Muscle of leg (tissue), 16 donors: ENCODE measurements at places on chromosomes 4 and X. TPM values are rescaled to one million over a fixed set of nuclear protein-coding genes. Genes with fewer than 3 reads are reported as not detected.
A peak's percentile ranks its signal among the peaks of the same experiment; 100 is the strongest.

DNA sequence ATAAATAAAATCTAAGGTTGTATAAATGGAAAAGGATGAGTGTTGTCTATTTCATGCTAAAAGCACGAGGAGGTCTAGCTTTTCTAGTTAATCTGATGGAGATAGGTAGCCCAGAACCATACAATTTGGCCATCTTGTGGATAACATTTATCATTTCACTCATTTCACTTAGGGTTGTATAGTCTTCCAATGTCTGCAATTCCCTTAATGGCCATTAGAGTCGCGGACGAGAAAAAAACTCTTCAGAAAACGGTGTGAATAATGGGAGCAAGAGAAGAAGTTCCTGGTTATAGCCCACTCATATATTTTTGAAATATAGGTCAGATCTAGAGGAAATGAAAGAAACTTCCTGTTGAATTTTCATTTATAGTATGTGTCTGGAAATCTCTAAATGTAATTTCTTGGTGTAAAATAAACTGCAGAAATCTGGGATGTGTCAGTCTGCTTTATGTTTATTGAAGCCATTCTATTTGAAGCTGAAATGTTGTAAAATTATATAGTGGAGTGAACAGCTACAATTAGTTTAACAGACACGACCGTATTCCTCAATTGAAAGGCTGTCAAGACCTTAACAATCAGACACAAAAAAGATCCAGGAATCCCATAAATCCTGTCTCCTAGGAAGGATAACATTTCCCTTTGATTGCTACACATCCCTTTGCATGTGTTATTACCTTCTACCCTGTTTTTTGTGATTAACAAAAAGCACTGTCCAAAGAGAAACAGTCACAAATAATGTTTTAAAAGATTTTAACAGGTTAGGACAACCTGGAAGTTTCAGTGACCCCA, 47.7 kb upstream of the MGST2 start:
- DNase-seq: no peak

DNA sequence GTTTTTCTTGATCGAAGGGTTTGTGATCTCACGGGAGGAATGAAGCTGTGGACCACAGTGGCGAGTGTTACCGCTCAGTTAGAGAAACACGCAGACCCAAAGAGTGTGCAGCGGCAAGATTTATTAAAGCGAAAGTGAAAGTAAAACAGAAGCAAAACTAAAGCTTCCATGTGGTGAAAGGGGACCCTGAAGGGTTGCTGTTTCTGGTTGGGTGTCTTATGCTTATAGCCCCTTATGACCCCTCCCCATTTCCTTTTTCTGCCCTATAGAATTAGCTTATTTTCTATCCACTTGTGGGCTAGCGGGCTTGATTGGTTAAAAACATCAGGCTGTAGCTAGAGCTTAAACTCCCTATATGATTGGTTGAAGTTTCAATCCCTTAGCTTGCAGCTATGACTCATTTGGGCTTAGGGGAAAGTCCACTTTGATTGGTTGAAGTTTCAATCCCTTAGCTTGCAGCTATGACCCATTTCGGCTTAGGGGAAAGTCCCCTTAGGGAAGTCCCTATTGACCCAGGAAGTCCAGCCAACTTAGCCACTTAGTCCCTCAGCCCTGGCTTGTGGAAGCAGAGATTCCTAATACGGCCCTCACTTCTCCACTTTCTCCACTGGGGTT, 171.2 kb upstream of the NWD2 start:
- DNase-seq: no peak

- DNase-seq: peak; percentile 66
These were observed 5.0 kb downstream of the LNX1 start for GRCh38 chr4:53586121-53586816.

DNA sequence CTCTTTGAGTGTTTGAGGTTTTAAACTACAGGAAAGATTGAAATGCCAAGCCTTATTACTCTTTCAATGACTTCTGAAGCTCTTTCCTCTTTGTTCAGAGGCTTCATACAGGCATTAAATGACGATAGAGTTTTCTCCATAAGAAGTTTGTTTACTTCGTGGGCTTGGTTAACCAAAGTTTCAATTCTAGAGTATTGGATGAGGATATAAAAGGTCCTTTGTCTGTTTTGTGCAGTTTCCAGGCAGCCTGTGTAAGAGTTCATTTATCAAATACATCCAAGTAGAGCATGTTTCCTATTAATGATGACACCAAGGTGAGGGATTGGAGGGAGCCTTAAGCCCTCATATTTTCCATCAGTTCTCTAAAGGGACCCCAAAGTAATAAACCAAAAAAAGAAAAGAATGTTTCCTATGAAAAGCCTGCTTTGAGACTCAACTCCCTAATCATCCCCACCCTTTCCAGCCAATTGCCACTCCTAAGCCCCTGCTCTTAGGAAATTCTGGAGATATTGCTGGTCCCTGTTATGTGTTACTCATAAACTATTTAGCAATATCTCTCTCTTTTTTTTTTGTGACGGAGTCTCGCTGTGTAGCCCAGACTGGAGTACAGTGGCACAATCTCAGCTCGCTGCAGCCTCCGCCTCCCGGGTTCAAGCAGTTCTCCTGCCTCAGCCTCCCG, 106.2 kb upstream of the IL13RA1 start:
- DNase-seq: peak; percentile 57

- DNase-seq: no peak
These were observed 181.4 kb downstream of the RPA4 start for GRCh38 chrX:97065066-97065465.

- peak; percentile 12 for DNase-seq
These were observed 706.6 kb downstream of the PCDH19 start for GRCh38 chrX:99703473-99703872.

GRCh38 chrX:139290310-139290709, 240.2 kb upstream of the F9 start:
- DNase-seq: no peak

DNA sequence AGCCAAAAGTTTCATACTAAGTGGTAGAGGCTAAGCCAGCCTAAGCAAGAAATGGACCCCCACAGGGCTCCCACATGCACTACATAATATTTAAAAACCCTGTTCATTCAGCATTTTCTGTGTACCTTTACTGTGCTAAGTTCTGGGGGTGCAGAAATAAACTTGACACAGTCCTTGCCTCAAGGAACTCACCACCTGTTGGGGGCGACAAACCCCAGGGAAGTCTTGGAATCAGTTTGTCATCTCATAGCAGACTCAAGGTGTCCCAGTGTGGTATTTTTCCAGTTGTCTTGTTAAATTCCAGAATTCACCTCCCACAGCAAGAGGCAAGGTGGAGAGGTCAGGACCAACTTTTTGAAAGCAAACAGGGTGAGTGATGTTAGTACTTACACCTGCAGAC, 43.1 kb downstream of the ATG4A start:
- no peak for DNase-seq

GRCh38 chrX:29518100-29518499, 697.3 kb upstream of the MAGEB2 start:
- no peak for DNase-seq

DNA sequence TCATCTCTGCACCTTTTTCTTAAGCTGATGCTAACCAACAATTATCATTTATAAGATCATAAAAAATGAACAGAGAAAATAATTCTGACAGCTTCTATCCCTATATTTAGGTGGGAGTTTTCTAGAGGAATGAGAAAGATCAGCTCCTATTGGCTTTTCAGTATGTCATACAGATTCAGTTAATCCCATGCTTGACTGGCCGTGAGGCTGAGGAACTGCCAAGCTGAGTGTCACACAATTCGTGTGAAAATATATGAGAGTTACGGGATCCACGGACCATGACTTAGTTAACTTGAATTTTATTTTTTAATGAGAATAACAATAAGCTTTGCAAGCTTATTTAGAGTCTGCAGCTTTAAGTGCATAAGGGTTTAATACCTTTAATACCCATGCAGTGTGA, 37.5 kb downstream of the PHEX start:
- no peak for DNase-seq

GRCh38 chr4:37568489-37568888, 117.7 kb downstream of the RELL1 start:
- no peak for DNase-seq

GRCh38 chr4:102683881-102684609, 76.7 kb downstream of the MANBA start:
- DNase-seq: no peak

- no peak for DNase-seq
These were observed 31.7 kb downstream of the PGRMC2 start for GRCh38 chr4:128255906-128256305.

DNA sequence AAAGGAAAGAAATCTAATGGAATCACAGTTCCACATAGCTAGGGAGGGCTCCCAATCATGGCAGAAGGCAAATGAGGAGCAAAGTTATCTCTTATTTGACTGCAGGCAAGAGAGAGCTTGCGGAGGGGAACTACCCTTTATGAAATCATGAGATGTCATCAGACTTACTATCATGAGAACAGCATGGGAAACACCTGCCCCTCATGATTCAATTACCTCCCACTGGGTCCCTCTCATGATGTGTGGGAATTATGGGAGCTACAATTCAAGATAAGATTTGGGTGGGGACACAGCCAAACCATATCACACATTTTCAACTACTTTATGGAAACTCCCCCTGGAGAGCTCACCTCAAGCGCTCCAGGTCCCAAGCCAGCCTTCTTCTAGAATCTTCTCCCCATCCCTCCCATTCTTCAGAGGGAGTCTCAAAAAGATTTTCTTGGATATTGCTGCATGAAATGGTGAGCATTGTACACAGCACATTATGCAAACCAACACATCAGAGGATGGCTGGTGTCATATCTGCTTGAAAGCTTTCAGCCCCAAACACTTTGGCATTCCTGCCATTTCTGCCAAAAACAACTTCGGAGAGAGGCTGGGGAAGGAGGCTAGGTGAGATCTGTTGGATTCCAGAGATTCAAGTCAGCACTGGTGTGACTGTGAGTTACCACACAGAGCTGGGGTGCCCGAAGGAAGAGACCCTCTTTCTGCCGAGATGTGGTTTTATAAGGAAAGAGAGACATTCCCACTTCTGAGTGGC, 6.9 kb downstream of the FGFBP1 start:
- no peak for DNase-seq

DNA sequence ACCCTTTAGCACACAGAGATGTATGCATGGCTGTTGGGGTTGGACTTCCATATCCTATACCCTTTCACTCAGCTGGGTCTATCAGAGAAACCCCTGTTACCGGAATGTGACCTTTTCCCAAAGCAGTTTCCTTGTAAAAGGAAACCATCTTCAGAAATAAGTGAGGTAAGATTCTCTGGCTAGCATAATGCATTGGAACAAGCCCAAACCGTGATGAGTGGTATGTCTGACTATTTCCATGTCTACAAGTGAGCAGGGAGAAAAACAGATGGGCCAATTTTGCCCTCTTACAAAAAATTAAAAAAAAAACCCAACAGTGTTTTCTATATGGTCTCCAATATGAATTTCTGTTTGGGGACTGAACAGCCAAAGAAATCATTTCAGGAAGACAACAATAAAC, 283.9 kb downstream of the SMARCA1 start:
- DNase-seq: peak; percentile 59

DNA sequence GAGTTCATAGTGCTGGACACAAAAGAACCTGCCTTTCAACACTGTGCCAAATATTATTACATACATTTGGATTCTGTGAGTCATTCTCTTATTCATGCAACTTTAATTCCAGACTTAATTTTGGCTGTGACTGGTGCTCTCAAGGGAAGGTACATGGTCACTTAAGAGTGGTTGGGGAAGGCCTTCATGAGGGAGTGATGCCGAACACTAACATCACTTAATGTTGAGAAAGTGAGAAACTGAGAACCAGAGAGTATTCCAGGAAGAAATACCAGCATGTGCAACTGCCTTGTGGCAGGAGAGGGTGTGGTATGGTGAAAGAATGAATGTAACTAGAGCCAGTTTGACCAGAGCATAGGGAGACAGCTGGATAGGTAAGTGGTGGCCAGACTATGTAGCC, 41.5 kb upstream of the FHDC1 start:
- no peak for DNase-seq

- no peak for DNase-seq
These were observed 7.8 kb upstream of the MAP7D3 start for GRCh38 chrX:136258951-136259350.

DNA sequence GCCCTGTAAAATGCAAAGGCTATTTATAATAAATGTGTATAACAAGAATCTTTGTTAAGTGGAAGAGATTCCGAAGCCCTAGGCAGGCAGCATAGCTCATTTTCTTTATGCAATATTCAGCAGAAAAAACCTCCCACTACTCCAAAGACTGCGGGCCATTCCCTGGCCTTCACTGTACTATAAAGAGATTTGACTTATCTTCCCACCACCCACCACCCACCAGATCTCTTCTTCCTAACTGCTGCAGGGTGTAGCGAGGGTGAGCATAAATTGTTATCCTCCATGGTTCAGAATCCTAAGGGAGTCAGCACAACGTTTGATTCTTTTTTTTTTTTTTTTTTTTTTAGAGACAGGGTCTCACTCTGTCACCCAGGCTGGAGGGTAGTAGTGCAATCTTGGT, 114.8 kb downstream of the NSUN7 start:
- DNase-seq: no peak

DNA sequence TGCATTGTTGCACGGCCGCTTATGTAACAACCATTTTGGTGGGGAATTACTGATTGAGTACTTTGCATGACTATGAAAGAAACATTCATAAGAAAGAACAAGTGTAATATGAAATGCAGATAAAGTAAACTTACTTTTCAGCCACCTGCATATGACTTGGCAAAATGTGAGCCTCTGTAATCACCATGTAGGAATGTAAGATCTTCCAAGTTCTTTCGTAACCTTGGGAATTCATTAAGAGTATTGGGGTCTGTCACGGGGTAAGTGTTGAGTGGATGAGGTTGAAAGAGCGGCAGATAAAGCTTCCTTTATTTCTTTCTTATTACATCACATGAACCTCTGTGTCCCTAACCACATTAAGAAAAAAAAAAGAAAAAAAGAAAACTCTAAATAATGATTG, 348.5 kb upstream of the NR3C2 start:
- DNase-seq: no peak

DNA sequence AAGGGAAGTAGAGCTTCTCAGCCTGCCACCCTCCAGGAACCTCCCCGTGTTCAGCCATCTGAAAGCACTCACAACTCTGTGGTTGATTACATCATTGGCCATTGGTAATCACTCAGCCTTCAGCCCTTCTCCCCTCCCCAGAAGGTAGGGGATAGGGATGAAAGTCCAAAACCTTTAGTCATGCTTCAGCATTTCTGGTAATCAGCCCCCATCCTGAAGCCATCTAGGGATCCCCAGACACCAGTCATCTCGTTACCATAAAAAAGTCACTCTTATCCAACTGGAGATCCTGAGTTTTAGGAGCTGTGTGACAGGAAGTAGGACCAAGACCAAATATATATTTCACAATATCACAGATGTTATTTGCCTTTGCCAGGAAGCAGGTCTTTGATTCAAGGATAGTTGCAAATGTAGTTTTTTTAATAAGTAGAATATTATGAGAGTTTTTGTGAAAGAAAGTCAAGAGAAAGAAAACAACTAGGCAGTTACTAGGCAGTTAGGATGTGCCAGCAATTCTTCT, 364.6 kb upstream of the NOCT start:
- DNase-seq: peak; percentile 92

Gene GSX2
- total RNA-seq: 0.04 TPM

Gene PTCHD1
- total RNA-seq: 0.53 TPM

Gene CNGA1
- total RNA-seq: 0.35 TPM

Gene FATE1
- total RNA-seq: 1.2 TPM

Gene CT83
- not detected for total RNA-seq

Gene PRICKLE3
- total RNA-seq: 1.9 TPM

Gene SFRP2
- 51.2 TPM for total RNA-seq

Gene BDH2
- total RNA-seq: 66.2 TPM

Gene TMEM156
- 0.35 TPM for total RNA-seq

Gene PABPC4L
- 6.0 TPM for total RNA-seq

Gene ARL9
- total RNA-seq: 0.35 TPM

Gene SYAP1
- total RNA-seq: 16.3 TPM

Gene CXCL3
- 0.18 TPM for total RNA-seq

Gene MAOB
- total RNA-seq: 0.31 TPM
